Stimulated activated effector memory CD8-positive, alpha-beta T cell treated with anti-CD3 and anti-CD28 coated beads, Interleukin-12 subunit alpha, Interleukin-12 subunit beta, amount 100 ng/mL, for 72 hours (primary cell): ENCODE measurements at places on chromosomes 16 and 17.

DNA sequence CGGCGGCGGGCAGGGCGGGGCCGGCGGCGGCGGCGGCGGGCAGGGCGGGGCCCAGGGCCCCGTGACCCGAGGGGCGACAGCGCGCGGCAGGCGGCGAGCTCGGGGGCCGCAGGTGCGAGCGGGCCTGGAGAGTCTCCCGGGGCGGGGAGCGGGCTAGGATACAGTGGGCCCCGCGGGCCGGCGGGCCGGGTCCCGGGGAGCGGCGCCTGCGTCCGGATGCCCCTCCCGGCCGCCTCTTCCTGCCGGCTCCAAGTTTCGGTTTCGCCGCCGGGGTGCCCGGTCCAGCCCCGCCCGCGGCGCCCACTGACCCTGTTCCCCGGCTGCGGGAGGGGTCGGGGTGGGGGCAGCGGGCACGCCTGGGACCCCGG, at the start of gene RNF213:
Gene RNF213 (plus strand): TSS at position 62 of the 368 bp plus-strand sequence. CDS start 2,830 bp downstream, outside the sequence.
- peak; percentile 84 for DNase-seq

GRCh38 chr17:1022278-1023024, 25.5 kb downstream of the TIMM22 start:
- DNase-seq: no peak

- no peak for DNase-seq
These were observed 299.4 kb downstream of the CPPED1 start for GRCh38 chr16:12504312-12504711.

GRCh38 chr17:4340914-4341615, 25.4 kb downstream of the UBE2G1 start:
- no peak for DNase-seq

GRCh38 chr16:86249631-86250030, 260.7 kb upstream of the FOXF1 start:
- DNase-seq: no peak

DNA sequence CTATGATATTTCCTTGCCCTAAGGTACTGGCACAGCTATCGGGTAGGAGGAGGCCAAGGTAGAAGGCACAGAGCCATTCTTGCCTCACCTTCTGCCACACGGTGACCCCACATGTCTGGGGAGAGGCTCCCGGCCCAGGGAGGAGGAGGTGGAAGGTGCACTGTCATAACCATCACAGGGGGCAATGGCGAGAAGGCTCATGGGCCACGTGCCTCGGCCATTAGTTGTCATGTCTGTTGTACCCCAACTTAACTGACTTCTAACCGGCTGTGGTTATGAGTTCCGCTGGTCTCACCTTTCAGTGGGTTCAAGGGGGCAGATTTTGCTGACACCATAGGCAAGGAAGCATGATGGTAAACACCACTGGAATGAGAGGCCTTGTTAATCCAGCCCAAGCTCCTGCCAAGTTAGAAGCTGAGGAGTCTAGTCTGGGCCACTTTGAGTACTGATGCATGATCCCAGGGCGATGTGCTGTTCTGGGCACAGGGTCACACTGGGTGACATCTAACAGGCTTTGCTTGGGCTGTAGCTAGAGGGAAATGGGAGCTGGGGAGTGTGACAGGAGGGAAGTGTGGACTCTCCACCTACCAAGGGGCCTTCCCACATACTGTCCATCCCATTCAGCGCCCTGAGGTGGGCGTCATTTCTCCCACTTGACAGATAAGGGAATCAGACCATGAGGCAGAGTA, 39.6 kb downstream of the HLF start:
- DNase-seq: no peak

GRCh38 chr16:49645263-49645662, 210.6 kb downstream of the ZNF423 start:
- no peak for DNase-seq

DNA sequence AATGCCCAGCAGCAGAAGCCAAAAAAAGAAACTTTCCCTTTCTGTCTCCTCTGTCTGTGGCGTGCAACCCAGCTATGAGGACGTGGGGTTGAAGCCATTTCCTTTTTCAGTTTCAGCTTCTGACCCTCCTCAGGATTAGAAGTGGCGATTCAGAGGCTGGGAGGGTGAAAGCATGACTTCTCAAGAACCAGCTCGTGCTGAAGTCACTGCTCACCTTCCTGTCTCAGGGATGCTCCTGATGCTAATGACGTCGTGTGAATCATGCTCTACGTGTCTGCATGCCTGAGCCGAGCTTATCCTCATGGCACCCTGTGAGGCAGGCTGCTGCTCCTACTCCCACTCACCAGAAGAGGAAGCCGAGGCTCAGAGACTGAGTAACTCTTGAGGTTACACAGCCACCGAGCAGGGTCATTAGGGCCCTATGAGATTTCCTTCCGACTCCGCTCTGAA, 5.7 kb upstream of the LPO start:
- no peak for DNase-seq

- no peak for DNase-seq
These were observed 30.0 kb downstream of the CHD9 start for GRCh38 chr16:53084746-53085334.

- DNase-seq: no peak
These were observed 34.4 kb downstream of the GDPD1 start for GRCh38 chr17:59254742-59255141.

DNA sequence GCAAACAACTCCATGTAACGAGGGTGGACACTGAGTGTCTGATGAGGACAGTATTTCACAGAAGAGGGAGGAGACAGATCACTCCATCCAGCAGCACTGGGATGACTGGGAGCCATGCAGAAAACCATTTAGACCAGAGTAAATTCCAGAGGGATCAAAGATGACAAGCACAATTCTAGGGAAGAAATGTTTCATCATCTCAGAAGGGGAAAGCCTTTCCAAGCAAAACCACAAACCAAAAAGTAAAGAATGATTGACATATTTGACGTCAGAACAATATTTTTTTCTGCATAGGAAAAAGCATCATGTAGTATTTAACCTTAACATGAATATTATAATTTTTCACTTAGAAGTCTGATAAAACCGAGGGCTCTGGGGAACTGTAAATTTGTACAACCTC, 4.8 kb downstream of the DNASE1 start:
- no peak for DNase-seq

GRCh38 chr16:70634861-70635260, 11.5 kb upstream of the IL34 start:
- DNase-seq: no peak

DNA sequence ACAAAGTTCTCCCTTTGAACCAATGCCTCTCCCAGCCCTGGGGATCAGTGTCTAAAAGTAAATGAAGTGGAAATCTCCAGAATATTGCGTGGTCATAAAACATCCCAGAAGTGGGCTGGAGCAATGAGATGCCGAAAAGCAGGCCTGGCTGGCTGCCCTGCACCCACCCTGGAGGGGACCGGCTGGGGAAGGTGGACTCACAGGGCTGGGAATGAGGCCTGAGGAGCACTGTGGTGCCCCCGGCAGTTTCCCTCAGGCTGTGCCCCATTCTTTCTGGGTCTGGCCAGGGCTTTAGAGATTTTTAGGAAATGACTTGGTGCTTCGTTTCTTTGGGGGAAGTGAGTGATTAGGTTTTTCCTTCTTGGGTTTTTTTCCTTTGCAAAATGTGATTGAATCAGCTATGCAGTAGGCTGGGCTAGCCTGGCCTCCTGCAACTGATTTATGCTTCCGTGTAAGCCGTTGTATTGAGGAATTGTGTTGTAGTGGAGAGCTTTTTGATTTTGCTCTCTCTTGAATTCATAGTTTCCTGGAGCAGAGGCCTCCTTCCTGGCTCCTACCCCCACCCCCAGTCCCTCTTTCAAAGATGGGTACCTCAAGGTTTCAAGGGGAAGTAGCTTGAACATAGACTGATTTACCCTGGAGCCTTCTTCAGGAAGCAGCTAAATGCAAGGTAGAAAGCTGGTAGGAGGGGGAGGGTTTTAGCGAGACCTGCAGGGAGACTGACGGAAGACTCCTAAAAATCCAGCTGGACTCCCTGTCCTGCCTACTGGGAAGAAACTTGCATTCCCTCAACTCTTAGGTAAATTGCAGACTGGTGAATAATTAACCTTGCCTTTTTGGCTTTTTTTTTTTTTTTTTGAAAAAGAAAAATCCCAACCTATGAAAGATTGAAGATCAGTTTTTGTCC, 170.2 kb downstream of the RAB11FIP4 start:
- no peak for DNase-seq

GRCh38 chr17:80781211-80781610, 210.4 kb upstream of the CHMP6 start:
- no peak for DNase-seq

- peak; percentile 36 for DNase-seq
These were observed 7.1 kb downstream of the HAS3 start for GRCh38 chr16:69112285-69113129.

DNA sequence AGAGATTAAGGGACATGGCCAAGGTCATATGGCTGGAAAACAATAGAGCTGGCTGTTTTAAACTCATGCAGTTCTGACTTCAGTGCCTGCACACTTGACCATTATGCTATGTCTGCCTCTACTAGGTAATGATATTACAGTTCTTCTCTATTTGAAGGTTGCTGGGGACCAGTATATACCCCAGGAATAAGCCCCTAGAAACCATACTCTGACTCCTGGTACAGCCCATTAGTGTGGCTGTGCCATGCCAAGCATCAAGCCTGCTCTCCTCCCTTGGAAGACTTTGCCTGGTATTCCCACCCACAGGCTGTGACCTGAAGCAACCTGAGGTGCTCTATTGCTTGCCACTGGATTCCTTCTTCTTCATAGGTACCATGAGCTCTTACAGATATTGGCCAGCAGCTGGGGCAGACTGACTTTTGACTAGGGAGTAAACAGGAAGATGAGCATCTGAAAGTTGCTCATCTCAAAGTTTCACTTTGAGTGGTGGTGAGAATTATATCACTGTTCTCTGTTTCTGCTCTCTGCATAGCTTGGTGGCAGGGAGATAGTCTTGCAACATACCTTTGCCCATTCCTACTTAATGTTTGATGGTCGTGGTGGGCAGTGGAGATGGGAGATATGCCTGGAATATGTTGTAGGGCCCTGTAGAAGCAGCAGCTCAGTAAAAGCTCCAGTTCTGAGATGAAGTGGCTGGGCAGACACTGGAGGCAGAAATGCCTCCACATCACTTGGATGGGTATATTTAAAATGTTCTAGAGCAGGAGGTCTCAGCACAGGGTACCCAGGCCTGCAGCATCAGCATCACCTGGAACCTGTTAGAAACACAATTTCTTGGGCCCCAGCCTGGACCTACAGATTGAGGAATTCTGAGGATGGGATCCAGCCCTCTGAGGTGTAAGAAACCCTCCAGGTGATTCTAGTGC, 274.7 kb downstream of the HS3ST4 start:
- DNase-seq: peak; percentile 52

GRCh38 chr17:39920218-39921210, 2.1 kb upstream of the GSDMB start:
- DNase-seq: peak; percentile 79
